Right renal pelvis (tissue), 4 donors: ENCODE measurements at places on chromosomes 1 and 21. TPM values are rescaled to one million over a fixed set of nuclear protein-coding genes. Genes with fewer than 3 reads are reported as not detected.

The ACTL8 gene
- not detected for polyA plus RNA-seq

The THEM5 gene
- polyA plus RNA-seq: 0.60 TPM

The MAP3K21 gene
- 20.7 TPM for polyA plus RNA-seq

The ACOT11 gene
- polyA plus RNA-seq: 11.4 TPM

The BLACAT1 gene
- polyA plus RNA-seq: 3.0 TPM

The RSPH1 gene
- 10.7 TPM for polyA plus RNA-seq

The SRSF11 gene
- polyA plus RNA-seq: 281 TPM

DNA sequence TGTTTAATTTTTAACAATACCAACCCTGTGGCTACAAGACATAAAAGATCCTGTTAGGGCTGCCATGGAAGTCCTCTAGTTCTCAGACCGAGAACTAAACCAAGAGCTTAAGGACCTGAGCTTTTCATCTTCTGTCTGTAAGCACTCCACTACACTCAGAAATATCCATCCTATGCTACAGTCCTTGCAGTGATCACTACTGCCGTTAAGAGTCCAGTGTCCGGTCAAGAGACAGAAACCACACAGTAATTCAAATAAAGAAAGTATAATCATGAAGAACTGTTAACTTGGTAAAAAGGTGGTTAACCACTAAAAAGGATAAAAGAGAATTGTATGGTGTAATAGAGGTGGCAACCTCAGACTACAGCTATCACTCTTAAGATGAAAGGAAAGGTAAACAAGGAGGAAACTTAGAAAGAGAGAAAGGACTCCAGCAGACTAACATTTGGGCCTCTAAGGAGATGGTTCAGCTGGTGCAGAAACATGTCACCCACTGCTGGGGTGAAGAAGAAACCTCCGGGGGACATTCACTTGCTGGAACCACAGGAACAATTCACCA lies 22.1 kb upstream of the PRDX6 start:
- DNase-seq: no peak

DNA sequence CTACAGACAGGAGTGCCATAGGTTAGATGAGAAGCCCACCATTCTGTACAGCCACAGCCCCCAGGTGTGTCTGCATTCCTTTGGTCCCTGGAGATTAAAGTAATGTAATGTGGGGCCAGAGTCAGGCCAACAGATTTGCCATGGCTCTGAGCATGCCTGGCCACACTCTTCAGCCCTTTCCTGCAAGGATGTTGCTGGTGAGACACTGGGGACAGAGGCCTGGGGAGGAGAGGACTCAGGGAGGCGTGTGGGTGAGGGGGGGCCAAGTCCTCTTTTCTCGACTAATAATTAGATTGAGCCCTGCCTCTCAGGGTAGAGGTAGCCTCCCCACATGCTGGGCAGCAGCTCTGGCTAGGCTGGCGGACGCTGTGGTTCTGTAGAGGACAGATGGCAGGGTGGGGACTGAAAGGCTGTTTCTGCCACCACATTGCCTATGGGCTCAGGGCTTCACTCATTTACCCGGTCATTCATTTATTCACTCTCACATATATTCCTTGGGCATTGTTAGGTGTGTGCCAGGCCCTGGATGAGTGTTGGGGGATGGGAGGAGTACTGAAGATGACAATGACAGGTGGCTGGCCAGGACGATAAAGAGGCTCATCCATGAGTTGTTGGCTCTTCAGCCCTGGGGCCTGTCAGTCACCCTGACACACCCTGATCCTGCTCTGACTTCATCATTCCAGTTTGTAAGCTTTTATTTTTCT lies 7.1 kb upstream of the PRCC start:
- no peak for DNase-seq

DNA sequence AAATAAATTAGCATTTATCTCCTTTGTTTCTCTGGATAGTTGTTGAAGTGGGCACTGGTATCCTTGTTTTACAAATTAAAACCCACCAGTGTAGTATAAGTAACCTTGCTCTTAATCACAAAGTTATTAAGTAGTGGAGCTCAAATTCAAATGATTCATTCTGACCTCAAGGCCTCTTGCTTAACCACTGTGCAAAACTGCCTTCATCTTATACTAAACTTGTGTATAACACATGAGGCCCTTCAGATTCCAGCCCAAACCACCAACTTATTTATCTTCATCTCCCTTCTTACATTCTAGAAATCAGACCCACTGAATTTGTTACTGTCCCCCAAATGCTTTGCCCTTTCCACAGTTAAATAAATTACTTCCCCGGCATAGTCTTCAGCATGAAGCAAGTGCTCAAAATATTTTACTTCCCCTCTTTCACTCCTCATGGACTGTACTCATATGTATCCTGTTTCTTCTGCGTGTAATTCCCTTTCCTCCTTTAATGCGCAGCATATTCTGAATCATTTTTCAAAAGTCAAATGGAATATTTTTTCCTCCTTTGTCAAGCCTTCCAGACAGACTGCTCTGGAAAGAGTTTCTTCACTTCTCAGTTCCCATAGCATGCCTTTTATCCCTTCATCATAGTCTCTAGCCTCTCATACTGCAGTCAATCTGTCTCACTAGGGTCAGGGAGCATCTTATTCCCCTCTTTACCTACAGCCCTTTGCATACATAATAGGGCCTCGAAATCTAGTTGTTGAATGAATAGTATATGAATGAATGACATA lies 19.0 kb upstream of the DNASE2B start:
- no peak for DNase-seq

- no peak for DNase-seq
These were observed 82.4 kb downstream of the PLXNA2 start for GRCh38 chr1:208161656-208162375.

DNA sequence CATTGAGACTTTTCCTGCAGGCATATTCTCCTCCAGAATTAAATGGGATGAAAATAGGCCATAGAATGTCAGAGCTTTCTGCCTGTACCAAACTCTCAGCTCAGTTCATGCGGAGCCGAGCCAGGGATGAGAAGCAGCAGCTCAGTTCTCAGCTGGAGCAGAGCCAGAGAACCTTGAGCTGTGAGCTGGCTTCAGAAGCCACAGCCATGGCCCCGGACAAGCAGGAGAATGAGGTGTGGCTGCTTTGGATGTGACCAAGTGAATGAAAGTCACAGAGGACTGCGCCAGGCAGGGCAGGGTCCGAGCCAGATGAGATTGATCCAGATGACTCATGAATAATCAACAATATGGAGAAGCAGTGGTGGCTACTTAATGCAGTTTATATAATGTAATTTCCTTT lies 633.8 kb downstream of the NCAM2 start:
- DNase-seq: no peak

DNA sequence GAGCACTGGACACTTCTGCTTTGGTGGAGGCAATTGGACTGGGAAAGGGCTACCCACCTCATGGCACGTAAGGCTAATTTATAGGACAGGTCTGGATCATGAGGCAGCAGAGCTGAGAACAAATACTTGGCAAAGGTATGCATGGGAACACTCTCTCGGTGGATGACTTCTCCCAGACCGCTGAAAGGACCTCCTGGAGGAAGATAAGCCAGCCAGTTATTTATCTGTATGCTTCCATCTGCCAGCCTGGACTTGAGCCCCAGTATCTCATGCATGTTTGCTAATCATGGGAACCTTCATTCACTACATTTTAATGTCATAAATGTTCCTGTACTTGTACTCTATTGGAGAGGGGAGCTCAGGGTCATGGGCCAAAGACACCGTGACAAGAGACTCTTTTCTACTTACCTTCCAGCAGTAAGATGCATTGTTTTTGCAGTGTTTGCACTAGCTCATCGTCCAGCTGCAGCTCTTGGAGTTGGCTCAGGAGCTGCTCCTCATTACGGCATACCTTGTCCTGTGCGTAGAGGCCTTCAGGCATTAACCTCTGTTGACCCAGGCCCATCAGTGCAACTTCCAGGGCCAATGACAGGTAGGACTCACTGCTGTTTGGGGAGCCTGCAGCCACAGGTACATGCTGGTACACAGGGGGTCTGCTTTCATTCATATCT lies 23.7 kb downstream of the UROD start:
- DNase-seq: no peak

- DNase-seq: no peak
These were observed 829 bp downstream of the PEA15 start for GRCh38 chr1:160206036-160206389.

- DNase-seq: peak; percentile 88
These were observed 29.7 kb downstream of the PBX1 start for GRCh38 chr1:164588516-164589341.

DNA sequence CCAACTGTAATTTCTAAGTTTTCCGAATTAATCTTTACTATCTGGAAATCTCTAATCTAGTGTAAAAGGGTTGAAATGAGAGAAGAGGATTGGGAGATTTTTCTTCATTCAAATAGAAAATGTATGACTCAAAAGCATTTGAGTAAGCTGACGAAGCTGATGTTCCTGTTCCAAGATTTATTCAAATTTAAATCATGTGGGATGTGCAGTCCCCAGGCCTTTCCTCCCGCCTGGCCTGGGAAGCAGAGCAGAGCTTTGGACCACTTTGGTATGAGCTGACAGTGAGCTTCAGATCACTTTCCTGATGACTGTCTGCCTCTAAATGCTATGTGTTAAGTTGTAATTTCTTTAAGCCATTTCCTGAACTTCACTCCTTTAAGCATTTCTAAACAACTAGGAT lies 192.0 kb downstream of the DHRS3 start:
- DNase-seq: no peak

- DNase-seq: no peak
These were observed 162.8 kb upstream of the IVNS1ABP start for GRCh38 chr1:185479796-185480195.

- DNase-seq: no peak
These were observed 355.1 kb downstream of the AJAP1 start for GRCh38 chr1:5009376-5010065.

GRCh38 chr21:28111151-28111619 lies 881.5 kb downstream of the LTN1 start:
- DNase-seq: peak; percentile 76

DNA sequence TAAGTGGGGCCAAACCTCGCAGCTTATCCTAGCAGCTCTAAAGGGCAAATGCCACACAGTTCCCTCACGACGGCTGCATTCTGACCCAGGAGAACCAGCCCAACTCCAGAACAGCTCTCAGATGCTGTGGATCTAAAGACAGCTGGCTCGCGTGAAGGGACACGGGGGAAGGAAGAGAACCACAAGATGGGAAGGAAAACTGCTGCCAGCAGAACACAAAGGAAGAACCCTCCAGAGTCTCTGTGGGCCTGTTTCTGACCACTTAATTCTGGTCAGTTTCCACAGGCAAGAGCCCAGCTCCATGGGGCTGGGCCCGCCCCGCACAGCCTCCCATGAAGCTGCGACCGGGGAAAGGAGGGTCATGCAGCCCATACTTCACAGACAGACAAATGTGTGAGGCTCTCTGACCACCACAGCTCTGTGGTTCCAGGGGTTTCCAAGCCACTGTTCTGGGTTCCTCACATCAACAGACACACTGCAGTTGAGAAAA lies 61.1 kb downstream of the SLC45A1 start:
- DNase-seq: no peak

- DNase-seq: no peak
These were observed 129.5 kb downstream of the TRABD2B start for GRCh38 chr1:47867438-47868347.

DNA sequence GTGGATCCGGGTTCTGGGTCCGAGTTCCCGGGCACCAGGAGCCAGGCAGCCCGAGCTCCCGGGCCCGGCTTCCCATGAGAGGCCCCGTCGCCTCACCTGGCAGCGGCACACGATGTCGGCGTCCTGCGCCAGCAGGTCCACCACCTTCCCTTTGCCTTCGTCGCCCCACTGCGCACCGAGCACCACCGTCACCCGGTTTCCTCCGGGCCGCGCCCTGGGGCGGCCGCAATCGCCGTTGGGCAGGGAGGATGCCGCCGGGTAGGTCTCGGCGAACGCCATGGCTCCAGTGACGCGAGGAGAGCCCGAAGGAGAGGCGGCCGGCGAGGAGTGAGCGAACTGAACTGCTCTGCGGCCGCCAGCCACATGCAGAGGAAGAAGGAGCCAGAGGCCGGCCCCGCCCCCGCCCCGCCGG lies at the start of gene ADSS2:
Gene ADSS2, minus strand, starts transcription at position 371 of the 412 bp plus-strand sequence. Its CDS starts 92 bp downstream, at position 279.
- no peak for DNase-seq

- no peak for DNase-seq
These were observed 205.6 kb downstream of the HIVEP3 start for GRCh38 chr1:41713141-41713540.

DNA sequence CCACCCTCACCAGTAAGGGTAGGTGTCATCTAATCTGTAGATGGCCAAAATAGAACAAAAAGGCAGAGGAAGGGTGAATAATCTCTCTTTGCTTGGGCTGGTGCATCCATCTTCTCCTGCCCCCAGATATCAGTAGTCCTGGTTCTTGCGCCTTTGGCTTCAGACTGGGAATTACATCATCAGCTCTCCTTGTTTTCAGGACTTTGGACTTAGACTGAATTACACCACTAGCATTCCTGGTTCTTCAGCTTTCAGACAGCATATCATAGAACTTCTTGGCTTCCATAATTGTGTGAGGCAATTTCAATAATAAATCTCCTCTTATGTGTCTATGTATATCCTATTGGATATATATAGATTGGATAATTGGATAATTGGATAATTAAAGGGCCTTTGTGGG lies 403.0 kb upstream of the USP24 start:
- DNase-seq: no peak

DNA sequence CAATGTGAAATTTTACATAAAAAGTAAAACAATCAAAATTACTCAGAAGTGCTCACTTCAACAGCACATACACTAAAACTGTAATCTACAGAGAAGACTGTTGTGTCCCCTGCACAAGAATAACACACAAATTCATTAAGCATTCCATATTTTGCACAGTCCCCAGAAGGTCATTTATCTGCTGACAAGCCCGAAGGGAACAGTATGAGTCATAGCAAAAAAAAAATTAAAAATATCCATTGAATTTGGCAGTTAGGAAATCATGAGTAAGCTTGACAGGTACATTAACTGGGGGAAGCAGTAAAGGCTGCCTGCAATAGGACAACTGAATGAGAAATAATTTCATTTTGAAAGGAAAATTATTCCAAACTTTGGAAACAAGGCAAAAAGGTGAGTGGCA lies 3.3 kb upstream of the CACYBP start:
- DNase-seq: no peak

DNA sequence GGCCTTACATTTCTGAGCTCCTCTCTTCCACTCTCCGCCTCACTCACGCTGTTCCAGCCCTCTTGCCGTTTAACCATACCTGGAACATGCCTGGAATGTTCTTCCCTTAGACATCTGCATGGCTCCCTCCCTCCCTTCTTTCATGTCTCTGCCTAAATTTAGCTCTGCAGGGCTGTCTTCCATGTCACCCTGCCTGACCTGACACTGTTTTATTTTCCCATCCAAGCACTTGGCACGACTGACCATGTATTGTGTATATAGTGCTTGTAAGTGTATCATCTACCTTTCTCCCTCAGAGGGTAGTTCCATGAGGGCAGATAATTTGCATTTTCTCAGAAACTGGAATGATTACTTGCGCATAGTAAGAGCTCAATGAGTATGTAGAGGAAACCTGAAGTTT lies 47.3 kb downstream of the ST6GALNAC3 start:
- no peak for DNase-seq

- DNase-seq: no peak
These were observed 21.2 kb downstream of the IQGAP3 start for GRCh38 chr1:156551066-156551643.

- no peak for DNase-seq
These were observed 9.6 kb downstream of the SH3BGR start for GRCh38 chr21:39461419-39461818.

- DNase-seq: no peak
These were observed 67.5 kb downstream of the NIBAN1 start for GRCh38 chr1:184906761-184907160.

- no peak for DNase-seq
These were observed 154.2 kb downstream of the CNIH3 start for GRCh38 chr1:224770336-224770693.
